ENCODE measurements at places on chromosomes 2 and 18.

DNA sequence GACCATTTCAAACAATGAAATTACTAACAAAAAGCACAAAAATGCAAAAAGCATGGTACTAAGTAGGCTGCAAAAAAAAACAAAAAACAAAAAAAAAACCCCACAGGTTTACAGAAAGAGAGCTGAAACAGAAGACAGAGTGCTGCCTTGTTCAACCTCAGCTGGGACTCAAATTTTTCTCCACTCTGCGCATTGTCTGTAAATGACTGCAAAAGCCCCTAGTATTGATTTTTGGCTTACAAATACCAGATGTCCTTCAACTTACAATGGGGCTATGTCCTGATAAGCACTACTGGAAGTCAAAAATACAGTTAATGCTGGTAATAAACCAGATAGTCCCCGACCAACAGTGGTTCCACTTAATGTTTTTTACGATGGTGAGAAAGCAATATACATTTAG is 42.2 kb downstream of the UBE2E3 start:
- DNase-seq, result no peak

DNA sequence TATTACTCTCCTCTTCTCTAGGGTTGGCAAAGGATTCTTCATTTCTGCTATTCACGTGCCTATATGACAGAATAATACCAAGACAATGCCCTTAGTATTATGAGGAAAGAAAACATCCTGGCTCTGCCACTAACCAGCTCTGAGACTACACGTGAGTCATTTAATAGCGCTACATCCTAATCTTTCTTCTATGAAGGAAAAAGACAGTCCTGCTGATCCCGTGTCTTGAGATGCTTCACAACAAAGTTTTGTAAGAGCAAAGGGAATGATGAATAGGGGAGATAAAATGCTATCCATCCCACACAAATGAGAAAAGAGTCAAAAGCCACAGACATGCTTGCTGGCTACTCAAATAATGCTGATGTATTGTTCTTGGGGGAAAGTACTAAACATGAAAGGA is 152.8 kb downstream of the PID1 start:
- no peak for DNase-seq

DNA sequence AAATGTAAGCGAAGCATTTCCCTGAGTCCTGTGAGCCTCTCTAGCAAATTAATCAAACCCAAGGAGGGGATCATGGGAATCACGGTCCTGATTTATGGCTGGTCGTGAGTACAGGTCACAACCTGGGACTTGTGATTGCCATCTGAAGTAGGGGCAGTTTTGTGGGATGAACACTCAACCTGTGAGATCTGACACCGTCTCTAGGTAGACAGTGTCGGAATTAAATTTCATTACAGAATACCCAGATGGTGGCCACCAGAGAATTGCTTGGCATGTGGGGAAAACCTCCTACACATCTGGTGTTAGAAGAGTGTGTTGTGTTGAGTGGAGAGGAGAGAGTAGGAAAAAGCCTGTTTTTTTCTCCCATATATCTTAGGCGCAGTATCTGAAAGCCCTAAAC is 12.5 kb downstream of the CAPN14 start:
- no peak for DNase-seq

GRCh38 chr2:197298609-197299008 is 12.0 kb downstream of the ANKRD44 start:
- DNase-seq, result no peak

GRCh38 chr2:87401726-87402345 is 346.1 kb upstream of the PLGLB2 start:
- DNase-seq, result no peak

DNA sequence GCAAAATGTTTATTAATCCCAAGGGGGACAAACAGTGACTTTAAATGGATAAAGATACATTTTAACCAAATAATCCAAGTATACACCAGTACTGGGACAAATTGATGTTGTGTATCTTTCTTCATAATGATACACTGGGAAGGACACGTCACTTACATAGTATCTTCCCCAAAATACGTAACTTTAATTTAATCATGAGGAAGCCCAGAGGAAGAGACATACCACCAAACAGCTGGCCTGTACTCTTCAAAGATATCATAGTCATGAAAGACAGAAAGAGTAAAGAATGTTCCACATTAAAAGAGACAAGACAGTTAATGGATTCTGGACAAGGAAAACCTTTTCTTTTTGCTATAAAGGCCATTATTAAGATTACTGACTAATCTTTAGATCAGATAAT is 37.1 kb downstream of the AGFG1 start:
- DNase-seq, result no peak

GRCh38 chr2:73707058-73707457 is 30.1 kb downstream of the TPRKB start:
- DNase-seq, result no peak

GRCh38 chr2:208239770-208240493 is 14.9 kb downstream of the IDH1 start:
- no peak for DNase-seq

DNA sequence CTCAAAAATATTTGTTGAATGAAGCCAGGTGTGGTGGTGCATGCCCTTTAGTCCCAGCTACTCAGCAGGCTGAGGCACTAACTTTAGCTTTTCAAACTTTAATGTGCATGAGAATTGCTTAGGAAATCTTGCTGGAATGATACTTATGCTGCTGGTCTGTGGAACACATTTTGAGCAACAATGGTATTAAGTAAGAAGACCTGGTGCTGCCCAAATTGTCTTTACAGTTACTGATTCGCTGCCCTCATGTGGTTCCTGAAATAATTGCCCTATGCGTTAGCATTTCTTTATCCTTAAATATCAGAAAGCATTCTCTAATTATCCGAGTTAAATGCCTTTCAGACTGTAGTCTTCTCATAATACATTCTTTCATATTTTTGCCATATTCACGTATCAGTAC is 76.0 kb upstream of the SESTD1 start:
- no peak for DNase-seq

GRCh38 chr2:169091761-169092519 is 22.6 kb downstream of the DHRS9 start:
- DNase-seq, result no peak

DNA sequence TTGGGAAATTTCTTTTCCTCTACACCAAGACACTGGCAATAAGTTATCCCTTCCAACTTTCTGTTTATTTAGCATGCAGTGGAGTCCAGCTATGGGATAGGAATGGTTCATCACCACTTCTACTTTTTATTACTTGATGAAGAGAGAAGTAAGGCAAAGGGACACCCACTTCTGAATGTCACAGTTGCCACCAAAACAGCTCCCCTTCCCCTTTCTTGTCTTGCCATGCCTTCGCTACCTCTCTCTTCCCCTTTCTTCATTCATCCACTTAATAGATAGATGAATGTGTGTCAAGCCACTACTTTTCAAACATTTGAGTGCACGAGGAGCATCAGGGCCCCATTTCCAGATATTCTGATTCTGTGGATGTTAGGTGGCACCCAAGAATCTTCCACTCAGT is 59.6 kb downstream of the KCTD18 start:
- no peak for DNase-seq

DNA sequence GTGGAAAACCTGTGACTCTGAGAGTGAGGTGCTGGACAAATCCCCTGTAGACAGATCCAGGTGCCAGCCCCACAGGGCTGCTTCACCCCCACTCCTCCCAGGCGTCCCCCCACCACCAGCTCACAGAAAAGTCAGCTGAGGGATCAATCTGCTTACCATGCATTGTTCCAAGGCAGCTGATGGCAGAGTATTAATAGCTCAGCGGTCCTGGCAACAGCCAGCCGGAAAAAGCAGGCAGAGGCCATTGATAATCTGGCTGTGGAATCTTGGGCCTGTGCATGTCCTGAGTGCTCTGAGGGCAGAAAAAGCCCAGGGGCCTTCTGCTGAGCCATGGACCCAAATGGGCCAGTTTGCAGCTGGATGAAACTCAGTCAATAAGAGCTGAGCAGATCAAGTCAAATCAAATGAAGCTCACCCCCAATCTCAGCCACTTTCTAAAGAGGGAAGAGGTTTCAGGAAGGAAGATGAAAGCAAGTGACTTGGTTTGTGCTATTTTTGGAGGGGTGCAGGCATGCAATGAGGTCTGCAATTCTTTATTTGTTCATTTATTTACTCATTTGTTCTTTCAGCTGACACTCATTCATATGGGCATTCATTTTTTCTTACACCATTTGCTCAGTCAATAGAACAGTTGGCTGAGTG is 63.4 kb downstream of the GYPC start:
- no peak for DNase-seq

DNA sequence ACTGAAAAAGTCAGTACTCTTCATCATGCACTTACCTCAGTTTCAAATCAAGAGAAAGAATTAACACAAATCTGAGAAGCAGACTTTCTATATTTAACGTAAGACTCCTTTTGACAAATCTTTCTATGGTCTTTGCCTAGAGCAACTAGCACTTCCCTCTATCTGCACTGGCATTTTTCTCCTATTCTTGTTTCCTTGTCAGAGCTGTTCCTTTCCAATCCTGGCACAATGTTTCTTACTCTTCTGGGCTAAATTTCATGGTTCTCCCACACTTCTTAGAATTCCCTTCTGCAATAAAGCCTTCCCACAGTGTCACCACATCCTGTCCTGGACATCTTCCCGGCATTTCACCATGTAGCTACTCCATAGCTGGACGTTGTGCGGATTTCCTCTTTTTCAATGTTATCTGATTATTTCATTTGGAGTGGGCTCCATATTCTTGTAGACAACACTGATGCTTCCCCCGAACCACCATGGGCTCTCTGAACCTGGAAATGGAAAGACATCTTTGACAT is 144.7 kb upstream of the CTNNA2 start:
- DNase-seq, result no peak

DNA sequence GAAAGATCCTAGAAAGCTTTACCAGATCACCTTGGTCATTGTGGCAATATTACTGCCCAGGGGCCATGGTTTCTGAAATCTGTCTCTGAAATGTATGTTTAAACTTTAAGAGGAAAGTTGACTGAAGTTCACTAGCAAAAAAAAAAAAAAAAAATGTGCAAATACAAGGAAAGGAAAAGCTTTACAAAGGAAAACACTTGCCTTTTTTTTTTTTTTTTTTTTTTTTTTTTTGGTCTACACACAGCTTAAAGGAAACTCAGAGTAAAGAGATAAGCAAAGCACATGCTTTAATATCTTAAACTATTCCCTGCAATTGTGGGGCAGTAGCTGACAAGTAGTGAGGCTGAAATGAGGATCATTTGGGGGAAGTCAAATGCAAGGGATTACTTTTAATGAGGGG is 174.2 kb upstream of the EPAS1 start:
- DNase-seq, result no peak

DNA sequence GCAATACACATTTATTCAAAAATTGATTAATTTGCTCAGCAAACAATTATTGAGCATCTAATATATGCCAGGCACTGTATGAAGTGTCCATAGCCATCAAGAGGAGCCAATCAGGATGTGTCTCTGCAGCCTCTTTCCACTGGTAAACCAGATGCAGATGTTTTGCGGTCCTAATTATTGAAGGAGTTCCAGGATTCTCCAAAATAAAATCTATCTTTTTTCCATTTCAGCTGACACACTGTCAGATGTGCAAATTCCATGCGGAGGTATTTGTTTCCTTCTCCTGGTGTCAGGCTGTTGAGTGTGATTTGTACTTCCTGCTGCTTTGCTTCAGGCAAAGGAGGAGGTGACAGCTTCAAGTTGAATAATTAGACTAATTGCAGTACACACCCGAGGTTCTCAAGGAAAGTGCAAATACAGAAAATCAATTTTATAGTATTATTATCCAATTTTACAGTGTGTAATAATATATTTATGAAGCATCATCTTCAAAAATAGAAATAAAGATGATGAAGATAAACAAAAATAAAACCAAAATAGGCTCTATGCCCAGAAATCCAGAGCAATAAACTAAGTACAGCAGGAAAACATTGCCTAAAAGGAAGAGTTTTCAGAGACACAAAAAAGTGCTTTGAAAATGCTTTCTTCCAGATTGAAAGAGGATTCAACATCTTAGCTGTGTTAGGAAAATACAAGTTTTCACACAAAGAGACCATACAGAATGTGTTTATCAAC is 1352.9 kb upstream of the CHAC2 start:
- DNase-seq, result no peak

DNA sequence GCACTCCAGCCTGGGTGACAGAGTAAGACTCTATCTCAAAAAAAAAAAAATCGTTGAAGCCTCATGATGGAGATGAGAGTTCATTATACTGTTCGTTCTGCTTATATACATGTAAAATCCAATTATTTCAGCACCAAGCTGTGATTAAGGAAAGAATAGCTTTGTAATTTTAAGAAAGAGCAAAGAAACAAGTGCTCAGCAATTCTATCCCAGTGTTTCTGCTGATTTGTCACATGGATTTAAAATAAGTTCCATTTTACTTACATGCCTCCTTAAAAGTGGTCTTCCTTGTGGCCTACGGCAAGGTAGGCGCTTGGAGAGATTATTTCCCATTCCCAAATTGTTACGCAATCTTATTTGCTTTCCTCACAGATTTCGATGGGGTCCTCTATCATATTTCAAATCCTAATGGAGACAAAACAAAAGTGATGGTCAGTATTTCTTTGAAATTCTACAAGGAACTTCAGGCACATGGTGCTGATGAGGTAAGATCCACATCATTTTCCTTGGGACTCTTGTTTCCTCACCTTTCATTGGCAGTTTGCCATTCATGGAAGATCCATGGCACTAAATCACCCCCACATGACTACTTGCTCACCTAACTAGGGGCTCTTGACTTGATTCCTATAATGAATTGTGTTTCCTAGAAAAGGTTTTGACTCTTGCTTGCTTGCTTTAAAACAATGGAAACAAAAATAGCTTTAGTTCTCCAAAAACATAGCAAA is 11.5 kb downstream of the ARPC2 start:
- DNase-seq, result no peak

DNA sequence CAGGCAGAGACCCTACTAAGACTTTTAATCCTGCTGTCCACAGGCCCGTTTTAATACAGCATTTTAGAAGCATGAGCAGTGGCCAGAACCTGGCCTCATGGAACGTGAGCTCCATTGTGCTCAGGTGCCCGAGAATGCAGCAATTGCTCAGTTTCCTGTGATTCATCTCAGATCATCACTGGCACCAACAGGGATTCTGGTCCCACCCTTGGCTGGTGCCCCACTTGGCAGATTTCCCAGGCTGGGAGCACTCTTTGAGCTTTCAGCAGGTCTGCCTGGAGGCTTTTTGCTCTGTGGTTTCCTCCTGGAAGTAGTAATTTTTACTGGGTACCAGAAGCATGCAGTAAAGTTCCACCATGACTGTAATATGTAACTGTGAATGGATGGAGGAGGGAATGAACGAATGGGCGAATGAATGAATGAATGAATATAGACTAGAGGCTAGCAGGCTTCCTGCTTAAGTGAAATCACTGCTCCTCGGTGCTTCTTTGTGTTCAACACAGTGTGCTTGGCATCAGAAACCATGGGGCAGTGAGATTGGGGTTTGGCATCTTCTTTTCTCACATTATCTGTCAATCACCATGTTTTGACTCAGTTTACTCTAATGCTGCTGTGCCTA is 312.9 kb downstream of the PRKCE start:
- no peak for DNase-seq

Measured in CD4-positive, alpha-beta T cell treated with Interleukin-6 at 100 ng/mL for 8 hours (primary cell).